Right cardiac atrium (tissue), 5 donors: ENCODE measurements at places on chromosomes 5 and 9.

- DNase-seq: no peak
Observed at GRCh38 chr5:52743970-52744369, 43.7 kb upstream of the ITGA1 start.

DNA sequence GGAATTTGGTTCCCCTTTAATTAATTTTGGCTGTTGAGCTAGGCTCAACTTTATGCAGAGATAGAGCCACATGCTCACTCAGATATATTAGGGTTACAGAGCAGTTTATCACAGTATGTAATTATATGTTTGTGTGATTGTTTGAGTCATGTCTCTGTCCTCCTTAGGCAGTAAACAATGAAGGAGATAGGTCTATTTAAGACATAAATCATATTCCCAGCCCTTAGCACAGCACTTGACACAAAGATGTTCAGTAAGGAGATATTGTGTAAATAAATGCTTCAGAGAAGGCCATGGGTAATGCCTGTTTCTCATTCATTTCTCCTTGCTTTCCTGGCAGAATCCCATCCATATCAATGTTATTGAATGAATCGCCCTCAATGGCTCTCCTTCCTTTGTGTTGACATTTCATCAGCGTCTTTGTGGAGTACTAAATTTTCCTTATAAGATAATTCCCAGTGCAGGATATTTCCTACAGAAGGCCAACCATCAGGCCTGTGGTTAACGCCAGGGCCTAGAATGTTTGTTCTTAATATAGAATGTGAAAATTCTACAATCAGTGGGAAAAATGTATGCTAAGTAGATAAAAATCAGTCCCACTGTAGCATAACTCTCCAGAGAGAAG, 408.0 kb downstream of the EBF1 start:
- no peak for DNase-seq

DNA sequence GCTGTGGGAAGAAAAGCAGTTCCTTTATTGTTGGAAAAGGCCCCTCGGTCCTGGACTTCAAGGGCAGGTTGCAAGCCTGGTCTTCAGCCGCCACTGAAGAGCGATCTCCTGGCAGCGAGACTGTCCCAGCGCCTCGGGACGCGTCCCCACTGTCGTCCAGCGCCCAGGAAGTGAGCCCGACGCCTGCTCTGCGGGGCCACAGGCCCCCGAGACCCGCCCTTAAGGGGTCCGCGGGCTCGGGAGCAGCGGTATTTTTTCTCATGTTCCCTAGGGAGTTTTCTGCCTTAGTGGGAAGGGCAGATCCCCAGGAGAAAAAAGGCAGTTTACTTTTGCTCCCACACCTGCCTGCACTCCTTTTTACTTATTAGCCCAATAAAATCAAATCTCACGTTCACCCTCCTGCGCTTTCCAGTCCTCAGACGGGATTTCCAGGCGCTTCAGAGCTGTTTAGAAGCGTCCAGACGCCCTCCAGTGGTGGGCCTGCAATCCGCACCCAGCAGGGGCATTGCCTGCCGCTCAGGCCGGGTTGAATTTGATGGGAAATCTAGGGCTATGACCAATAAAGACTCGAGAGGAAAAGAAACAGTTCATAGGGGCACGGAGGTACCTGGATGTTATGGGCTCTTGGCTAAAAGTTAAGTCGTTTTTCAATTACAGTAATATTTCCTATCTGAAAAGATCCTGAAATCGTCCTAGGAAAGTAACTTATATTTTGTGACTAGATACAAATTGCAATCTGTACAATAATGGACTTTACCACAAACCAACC, 2.8 kb upstream of the EFNA5 start:
- peak; percentile 87 for DNase-seq

DNA sequence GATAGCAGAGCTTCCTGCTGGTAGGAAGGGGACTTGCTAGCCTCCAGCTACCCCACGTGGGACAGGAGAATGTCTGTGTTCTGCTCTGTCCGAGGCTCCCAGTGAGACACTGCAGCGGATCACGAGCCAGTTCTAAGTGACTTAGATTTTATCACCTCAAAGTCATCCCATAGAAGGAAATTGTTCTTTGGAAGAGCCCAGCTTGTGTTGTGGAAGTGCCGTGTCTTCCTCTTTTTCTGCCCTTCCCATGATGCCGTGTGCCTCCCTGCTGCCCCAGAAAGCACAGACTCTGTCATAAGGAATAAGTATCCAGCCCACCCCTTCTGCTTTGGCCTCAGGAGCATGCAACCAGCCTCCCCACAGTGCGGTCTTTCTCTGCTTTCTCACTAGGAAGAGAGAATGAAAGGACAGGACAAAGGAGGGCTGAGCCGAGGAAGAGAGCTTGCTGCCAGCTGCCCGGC, 35.6 kb downstream of the RUFY1 start:
- no peak for DNase-seq

DNA sequence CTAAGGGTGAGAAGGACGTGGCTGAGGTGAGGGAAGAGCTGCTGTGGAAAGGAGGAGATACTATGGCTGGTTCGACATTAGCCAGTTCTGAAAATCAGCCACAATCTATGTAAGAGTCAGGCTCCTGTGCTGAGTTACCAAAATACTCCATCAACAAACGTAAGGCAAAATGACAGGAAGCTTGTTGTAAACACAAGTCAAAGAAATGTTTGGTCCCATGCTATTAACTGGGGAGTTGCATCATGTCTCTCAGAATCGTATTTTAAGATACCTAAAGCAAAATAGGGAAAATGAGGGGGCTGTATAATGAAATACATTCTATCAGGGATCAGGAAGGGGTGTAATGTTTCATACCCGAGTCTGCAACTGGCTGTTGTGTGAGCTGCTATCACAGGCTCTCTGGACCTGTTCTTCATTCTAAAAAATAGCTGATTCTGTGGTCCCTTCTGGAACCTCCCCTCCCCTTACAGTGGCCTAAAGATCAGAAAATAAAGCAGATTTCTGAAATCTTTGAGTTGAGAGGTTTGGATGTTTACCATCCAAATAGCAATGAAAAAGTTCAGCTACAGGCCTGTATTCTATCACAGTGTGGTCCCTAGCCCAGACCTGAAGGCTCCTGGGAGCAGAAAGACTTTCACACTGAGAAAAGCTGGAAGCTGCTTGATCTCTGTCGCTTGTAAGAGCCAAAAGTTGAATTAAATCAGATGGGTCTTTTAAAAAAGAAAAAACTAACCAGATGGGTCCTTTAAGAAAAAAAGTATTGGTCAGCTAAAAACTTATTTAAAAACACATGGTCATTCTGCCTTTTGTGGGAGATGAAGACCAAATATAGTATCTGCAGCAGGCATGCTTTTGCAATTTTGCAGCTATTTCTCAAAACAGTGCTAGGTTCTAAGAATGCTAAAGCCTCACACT, 97.8 kb upstream of the SMC5 start:
- peak; percentile 52 for DNase-seq

- peak; percentile 79 for DNase-seq
Observed at GRCh38 chr9:127562841-127563401, 49.2 kb upstream of the STXBP1 start.

- no peak for DNase-seq
Observed at GRCh38 chr9:24712206-24712605, 166.5 kb upstream of the IZUMO3 start.

DNA sequence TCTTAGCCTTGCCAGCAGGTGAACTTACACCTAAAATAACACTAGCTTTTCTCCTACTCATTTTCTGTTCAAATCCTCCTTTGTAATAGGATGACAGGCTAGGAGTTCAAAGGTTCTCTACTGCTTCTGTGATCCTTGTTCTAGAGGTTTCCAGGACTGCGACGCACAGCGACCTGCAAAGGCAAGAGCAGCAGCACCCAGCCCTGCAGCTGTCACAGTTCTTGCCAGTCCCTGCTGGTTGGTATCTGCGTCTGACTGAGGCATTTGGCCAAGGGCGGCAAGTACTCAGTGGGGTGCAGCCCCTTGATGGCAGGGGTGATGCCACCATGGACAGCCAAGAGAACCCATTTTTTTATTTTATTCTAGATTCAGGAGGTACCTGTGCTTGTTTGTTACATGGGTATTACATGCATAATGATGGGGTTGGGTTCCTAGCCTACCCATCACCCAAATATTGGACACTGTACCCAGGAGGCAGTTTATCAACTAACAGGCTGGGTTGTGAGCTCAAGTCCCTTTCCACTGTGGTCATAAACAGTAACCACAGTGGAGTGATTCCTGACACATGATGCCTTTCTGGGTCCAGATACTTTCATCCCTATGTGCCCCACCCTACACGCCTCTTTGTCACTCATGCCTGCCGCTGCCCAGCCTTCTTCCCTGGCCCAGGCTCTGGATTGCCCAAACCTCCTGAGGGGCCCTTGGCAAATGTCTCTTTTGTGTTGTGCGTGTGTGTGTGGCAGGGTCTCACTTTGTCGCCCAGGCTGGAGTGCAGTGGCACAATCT, 111.0 kb downstream of the GAPVD1 start:
- DNase-seq: no peak
